ENCODE measurements at places on chromosomes 12 and 14.

DNA sequence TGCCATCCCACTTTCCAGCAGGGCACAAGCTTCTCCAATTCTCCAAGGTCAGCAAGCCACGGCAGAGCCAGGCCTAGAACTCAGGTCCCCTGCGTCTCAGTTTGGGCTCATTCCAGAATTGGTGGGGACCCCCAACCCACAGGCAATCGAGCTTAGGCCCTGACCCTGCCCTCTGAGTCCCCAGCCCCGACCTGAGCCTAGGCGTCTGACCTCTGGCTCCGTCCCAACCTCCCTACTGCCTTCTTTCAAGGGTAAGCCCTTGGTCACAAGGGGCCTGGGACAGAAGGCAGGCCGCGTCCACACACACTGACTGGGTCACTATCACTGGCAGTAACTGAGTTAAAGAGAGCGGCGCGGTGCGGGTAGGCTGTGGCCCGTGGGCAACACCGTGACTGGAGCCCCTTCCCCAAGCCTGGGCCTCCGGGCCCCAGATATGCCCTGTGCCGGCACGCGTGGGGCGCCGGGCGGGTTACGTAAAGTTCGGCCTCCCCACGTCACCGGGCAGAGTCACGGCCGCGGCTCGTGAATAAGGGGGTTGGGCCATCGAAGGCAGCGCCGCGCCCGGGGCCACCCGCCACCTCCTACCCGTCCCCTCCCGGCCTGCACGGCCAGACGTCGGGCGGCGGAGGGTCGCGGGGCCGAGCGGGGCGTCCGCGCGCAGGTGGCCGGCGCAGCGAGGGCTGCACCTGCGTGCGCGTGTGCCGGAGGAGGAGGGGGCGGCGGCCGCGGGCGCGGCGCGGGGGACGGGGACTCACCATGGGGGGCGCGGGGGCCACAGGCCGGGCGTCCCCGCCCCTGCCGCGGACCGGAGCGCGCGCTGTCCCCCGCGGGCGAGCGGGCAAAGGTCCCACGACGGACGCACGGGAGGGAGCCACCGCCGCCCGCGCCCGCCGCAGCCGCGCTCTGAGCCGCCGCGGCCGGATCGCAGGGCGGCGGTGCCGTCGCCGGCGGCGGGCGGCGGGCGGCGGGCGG lies 516 bp downstream of the ANKRD9 start:
- no peak for DNase-seq

DNA sequence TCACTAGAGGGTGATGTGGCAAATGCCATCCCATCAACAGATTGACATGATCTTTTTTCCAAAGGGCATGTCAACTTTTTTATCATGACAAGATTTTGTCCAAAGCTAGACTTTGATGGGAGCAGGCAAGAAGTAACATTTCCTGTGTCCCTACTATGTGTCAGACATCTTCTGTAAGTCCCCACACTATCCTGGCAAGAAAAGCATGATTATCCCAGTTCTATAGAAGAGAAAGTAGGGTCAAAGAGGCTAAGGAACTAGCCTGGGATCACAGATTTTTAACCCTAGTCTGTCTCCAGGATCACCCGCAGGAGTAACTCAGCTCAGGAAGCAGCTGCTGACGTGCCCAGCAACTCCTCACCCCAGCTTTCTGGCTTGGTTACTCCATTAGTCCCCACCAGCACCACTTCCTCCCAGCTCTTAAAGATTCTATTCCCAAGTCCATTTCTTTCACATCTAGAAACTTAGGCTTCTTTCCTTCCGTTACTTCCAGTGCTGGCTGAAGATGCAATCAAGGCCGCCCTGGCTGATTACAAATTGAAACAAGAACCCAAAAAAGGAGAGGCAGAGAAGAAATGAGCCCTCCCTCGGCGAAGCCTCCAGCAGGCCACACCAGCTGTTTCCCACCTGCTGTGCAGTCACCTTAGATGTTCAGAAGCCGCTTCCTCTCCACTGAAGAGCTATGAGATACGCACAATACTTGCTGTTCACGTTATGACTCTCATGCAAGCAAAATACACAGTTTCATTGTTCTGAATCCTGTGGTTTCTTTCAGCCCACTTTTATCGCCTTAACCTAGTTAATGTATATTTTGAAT lies 6.2 kb downstream of the ISCU start:
- no peak for DNase-seq

DNA sequence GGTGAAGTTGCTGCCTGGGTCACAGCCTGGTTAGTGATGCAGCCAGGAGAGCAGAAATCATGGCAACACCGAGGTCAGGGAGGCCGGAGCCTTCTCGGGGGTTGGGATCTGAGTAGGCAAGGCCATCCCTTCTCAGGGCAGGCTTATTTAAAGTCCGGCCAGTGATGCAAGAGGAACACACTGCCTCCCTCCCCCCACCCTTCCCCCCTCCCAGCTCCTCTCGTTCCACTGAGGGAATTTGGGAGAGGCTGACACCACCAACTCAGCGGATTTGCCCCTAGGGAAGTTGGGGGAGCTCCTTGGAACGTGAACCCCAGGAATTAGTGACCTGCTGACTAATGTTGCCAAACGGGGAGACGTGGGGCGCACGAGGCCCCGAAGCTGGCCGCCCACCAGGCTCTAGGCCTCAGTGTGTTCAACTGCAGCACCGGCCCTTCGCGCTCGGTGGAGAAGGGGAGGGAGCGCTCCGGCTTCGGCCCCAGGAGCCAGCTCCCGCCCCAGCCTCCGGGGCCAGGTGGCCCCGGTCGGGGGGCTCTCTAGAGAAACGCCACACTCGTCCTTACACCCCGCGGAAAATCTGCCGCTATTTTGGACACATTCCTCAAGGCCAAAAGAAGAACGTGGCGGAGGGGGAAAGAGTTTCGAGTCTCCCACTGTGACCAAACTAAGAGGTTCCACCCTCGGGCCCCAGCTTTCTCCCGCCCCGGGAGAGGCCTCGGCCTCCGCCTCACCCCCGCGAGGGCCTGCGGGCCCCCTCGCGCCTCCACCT lies 1.6 kb downstream of the CTDSP2 start:
- no peak for DNase-seq

DNA sequence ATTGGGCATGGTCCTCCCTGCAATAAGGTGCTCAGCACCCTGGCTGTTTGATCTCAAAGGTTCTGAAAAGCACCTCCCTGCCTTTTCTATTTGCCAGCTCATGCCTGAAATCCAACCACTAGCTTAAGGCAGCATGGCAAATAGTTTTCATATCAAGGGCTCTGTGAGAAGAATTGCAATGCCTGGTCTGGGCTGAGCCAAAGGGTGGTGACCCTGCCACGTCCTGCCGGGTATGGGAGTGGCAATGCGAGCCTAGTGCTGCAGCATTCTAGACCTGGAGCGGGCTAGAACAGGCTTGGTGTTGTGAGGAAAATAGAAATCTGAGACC lies 2.3 kb upstream of the SCNN1A start:
- DNase-seq, result no peak

- DNase-seq, result peak; percentile 4
Measured at GRCh38 chr12:85155791-85156190, 119.6 kb downstream of the LRRIQ1 start.

DNA sequence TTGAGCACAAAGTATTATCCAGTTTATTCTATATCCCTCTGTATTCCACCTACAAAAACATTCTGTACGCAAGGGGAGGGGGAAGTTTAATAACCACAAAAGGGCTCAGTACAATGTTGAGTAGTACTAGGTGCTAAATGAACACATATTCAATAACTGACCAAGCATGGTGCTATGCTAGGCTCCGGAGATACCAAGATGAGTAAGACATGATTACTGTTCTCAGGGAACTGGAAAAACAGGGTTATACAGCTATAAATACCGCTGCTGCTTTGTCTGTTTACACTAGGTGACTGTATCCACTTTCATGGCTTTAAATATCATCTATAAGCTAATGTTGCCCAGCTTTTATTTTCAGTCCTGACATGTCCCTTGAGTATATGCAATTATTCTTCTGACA lies 135.8 kb downstream of the INSM2 start:
- DNase-seq, result no peak

DNA sequence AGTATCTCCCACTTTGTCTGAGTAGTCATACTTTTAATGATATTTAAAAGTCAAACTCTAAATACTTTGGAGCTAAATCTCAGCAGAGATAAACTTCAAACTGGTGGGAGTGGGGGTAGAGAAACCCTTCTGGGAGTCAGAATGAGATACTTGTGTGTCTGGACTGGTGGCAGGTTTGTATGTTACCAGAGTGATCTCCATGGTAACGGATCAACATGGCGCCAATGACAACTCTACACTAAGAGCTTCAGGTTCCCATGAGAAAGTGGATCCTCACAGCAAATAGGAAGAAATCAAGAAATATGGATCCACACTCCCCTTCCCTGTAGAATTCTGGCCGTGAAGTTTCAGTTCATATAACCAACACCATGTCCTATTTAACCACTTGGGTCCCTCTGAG lies 121.9 kb downstream of the ETV6 start:
- DNase-seq, result no peak

DNA sequence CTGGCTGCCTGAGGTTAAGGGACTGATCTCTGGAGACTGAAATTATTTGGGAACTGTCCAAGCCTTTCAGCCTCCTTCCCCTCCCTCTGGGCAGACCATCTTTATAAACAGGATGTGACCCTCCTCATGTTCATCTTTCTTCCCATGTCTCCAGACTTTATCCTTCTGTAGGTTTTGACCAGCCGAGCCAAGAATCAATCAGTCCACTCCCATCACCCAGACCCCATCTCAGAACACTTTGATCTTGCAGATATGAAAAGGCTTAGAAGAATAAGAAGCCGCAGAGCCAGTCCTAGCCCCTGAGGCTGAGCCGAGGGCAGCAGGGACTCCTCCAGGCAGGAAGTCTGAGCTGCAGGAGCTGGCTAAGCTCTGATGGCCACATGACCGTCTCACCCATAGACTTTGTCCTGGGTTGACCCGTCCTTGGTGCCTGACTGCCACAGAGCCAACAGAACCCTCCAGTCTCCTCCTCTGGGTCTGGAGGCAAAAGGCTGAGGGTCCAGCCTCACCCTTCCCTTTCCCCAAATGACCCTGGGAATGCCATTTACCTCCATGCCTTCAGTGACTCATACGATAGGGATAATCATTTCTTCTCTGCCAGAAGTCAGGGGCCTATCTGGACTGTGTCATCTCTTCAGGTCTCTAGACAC lies 1.6 kb downstream of the KRT71 start:
- DNase-seq, result no peak

GRCh38 chr12:12331244-12331771 lies 18.7 kb downstream of the MANSC1 start:
- no peak for DNase-seq

DNA sequence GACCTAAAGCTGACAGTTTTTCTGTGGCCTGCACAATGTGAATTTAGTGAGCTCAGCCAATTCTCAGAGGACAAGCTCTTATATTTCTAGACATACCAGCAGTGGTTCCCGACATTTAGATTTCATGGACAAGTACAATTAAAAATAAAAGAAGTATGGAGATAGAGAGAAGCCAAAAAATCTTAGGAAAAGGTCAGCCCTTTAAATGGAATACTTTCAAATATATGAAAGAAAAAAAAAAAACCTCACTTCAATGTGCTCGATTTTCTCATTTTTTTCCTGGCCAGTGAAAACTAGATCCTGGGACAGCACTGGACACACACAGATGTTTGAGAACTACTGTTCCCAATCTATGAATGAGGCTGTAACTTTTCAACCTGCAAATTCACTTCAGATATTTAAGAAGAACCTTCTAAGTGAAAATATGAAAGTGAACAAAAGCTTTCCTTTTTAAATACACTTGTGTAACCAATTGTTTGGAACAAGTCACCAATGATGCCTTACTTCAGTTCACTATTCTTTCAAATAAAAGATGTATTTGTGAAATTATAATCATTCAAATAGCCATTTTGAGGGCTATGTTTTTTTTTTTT lies 109.4 kb downstream of the SLC38A1 start:
- no peak for DNase-seq

GRCh38 chr12:109739747-109740693 lies 26.4 kb downstream of the FAM222A start:
- no peak for DNase-seq

DNA sequence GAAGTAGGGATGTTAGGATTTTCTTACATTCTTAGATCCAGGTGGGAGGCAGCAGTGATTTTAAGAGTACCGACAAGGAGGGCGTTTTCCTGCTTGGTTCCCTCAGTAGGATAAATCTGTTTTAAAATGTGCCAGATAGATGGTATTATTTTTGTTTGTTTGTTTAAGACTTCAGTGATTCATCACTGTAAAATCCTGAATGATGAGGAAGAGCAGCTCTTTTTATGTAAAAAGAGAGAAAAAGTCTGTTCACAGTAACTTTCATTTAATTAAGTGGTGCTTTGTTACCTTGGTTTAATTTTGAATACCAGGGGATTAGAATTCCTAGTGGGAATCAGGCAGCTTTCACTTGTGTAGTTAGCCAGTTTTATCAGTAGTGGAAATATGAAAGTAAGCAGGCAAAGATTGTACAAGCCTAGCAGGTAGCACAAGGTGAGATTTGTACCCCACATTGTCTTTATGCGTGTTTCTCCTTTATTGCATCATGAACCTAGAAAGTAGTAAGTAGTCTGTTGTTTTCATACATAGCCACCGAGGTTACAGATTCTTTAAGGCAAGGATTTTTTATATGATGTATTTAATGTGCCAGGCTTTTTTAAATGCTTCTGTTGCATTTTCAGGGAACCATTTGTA lies 349.6 kb downstream of the CCDC91 start:
- DNase-seq, result no peak

- DNase-seq, result peak; percentile 44
Measured at GRCh38 chr12:67355428-67356379, 86.5 kb downstream of the CAND1 start.

DNA sequence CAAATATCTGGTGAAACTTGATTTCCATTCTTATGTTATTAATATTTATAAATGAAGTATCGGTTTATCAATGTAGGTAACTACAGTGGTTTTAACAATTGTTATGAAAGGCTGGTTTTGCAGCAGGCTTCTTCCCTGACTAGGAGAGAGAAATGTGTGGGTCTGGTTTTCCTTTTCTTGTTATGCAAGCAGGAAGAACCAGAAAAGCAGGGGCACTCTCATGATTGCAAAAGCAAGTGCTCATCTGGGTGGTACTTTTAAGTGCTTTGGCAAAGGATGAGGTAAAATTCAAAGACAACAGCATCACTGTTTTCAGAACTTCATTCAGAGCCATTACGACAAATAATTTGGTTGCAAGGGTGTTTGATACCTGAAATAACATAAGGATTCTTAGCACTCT lies 105.6 kb downstream of the PTPRO start:
- no peak for DNase-seq

- peak; percentile 59 for DNase-seq
Measured at GRCh38 chr14:34322940-34323418, 139.1 kb downstream of the SPTSSA start.
